ENCODE measurements at places on chromosomes 13 and 19. TPM values are rescaled to one million over a fixed set of nuclear protein-coding genes. Genes with fewer than 3 reads are reported as not detected.

ZNF813 gene
- 8.0 TPM for total RNA-seq

NRTN gene
- total RNA-seq = 0.68 TPM

SBSN gene
- 16.5 TPM for total RNA-seq

KLK6 gene
- total RNA-seq = 3.4 TPM

CEACAM4 gene
- total RNA-seq = not detected

CTXN1 gene
- 1.6 TPM for total RNA-seq

NUP58 gene
- total RNA-seq = 109 TPM

ADGRE3 gene
- total RNA-seq = not detected

BEST2 gene
- not detected for total RNA-seq

FOXA3 gene
- total RNA-seq = not detected

PLPPR3 gene
- total RNA-seq = under 0.01 TPM

KLK3 gene
- total RNA-seq = not detected

ZIK1 gene
- 12.6 TPM for total RNA-seq

IQCN gene
- not detected for total RNA-seq

LGALS14 gene
- not detected for total RNA-seq

Data from nasal cavity respiratory epithelium epithelial cell of viscerocranial mucosa (primary cell).